AG08396 (cell line): ENCODE measurements at places on chromosomes 1 and 21.

GRCh38 chr1:171366085-171366484 lies 52.1 kb downstream of the FMO4 start:
- DNase-seq = no peak

DNA sequence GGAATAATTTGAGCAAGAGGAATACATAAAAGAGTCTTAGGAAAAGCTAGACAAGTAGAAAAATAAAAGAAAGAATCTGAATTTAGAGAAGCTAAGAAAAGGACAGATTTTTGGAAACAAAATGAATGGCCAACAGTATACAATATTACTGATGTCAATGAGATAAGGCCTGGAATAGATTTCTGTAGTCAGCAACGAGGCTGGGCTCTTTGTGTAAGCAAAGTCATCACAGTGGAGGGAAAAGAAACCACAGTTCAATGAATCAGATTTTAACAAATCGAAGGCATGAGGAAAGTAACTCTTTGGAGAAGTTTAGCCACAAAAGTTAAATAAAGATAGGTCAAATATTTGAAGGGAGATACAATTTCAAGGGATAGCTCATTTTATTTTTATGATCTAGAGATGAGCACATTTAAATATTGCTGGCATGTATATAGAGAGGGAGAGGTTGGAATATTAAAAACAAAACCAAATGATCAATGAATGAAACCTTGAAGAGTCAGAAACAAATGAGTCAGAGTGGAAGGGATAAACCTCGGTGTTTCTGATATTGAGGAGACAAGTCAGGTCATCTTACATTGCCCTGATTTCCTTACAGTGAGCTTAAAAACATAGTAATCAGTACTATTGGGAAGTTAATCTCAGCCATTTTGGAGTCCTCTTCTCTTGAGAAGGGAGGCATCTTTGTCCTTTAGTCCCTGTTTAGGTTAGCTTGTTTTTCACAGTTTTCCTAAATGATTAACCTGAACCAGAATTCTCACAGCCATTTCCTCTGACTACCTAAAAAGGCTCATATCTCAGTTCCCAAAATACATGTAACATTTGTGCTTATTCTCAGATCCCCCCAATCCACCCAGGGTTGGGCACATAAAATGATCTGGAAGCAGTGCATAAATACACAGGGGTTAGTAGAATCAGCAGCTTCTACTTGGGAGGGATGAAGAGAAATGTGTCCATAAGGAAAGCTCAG lies 620.0 kb upstream of the B3GALT2 start:
- DNase-seq = no peak

GRCh38 chr1:38826886-38827285 lies 32.7 kb downstream of the RRAGC start:
- DNase-seq = no peak

- DNase-seq = no peak
Observed at GRCh38 chr21:37356706-37357105, 9.9 kb upstream of the DYRK1A start.

DNA sequence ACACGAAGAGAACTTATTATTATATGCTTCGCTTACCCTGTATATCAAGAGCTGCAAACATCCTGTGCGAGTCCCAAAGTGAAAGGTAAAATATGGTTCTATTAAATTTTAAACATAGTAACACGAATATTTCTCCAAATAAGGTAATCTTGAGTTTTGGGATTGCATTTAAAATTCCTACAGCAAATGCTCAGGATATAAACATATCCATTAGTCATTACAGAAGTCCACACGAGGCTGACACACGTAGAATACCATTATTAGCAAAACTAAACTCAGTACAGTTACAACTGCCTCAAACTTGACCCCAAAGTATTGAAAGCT lies 282 bp upstream of the LYPLAL1 start:
- no peak for DNase-seq

- no peak for DNase-seq
Observed at GRCh38 chr1:81880781-81881180, 80.0 kb downstream of the ADGRL2 start.
